SJSA1 (cell line): ENCODE measurements at places on chromosomes 3 and 15.

- no peak for DNase-seq
These were observed 202.6 kb upstream of the MCTP2 start for GRCh38 chr15:94028809-94029208.

DNA sequence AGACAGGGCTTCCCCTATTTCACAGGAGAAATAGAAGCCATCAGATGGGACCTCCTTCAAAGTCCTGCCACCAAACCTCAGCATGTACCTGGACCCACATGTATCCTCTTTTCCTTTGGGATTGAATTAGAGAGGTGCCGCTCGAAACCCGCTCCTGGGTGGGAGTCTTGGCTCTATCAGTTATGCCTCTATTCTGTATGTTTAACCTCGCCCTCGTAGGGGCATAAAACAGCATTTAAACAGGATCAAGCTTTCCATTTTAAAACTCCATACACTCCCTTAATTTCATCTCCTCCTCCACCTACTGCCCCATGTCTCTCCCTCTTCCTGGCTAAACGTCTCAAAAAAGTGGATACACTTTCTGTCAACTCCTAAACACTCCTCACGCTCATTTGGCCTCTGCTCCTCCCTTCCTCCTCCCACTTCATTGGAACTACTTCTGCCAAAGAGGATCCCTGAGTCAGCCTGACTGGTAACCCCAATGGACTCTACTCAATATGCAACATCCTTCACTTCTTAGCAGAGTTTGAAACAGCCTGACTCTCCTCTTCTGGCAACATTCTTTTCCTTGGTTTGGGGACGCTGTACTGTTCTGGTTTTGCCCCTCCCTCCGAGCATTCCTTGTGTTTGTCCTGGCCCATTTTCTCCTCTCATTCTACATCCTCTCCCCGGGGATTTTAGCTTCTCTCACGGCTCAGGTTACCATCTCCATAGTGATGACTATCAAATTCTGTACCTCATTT lies 23.0 kb upstream of the MUC20 start:
- peak; percentile 39 for DNase-seq

GRCh38 chr3:32089476-32089875 lies 16.9 kb upstream of the GPD1L start:
- DNase-seq = no peak

DNA sequence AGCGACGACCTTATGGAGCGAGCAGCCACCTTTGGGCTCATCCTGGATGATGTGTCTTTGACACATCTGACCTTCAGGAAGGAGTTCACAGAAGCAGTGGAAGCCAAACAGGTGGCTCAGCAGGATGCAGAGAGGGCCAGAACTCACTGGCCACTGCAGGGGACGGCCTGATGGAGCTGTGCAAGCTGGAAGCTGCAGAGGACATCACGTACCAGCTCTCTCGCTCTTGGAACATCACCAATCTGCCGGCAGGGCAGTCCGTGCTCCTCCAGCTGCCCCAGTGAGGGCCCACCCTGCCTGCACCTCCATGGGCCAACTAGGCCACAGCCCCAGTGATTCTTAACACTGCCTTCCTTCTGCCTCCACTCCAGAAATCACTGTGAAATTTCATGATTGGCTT lies 10.4 kb downstream of the NR1I2 start:
- no peak for DNase-seq

GRCh38 chr3:72505539-72506405 lies 342.5 kb downstream of the SHQ1 start:
- DNase-seq = no peak

DNA sequence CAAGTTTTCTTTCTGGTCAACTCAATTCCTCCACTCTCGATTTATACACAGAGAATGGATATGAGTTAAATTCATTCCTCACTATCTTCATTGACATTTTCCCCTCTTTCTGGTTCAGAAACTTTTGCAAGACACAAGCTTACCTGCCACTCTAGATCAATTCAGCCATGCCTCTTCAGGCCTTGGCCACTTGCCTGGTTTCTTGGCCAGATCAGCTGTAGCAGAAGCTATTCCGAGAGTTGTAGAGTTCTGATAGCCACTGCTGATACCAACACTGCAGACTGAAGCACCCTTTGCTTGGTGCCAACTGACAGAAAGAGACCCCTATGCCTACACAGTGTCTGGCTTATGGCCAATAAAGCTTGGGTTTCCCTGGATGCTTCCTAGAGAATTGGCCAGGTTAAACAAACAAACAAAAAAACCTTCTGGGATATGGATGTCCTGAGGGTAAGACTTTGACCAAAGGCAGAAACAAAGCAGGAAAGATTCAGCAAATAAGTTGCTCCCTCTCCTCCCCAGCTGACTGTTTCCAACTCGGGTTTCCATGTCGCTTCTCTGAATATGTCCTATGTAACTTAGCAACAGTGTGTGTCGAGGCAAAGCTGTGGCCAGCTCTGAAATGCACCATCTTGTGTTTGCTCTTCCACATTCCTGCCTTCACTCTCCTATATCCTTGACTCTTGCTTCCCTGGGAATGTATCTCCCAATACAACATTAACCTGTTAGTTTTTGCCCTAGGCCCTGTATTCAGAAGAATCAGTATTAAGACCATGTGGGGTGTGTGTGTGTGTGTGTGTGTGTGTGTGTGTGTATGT lies 521.6 kb downstream of the EPHA3 start:
- no peak for DNase-seq

- no peak for DNase-seq
These were observed 26.8 kb downstream of the CMC1 start for GRCh38 chr3:28267984-28268849.

- no peak for DNase-seq
These were observed 2.8 kb downstream of the LRRN1 start for GRCh38 chr3:3802046-3802445.

DNA sequence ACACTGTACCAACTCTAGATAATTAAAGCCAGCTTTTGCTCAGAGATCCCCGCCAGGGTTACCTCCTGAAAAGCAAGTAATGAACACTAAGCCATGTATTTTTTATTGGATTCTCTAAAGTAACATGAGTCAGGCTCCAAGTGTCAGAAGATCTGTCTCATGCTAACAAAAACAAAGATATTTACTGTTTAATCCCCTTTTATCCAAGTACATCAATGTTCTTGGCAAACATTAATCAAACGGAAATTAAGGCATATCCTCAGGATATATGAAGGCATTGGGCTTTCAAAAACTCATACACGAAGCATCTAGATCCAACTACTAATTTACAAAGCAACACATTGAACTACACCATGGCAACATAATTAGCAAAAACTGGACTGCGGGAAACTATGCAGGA lies 37.2 kb downstream of the MYO5A start:
- no peak for DNase-seq

GRCh38 chr3:98763076-98763475 lies at the start of gene ST3GAL6:
ST3GAL6 (plus strand) TSS chr3:98763340; CDS start chr3:98768441, 5,101 bp downstream.
- no peak for DNase-seq

DNA sequence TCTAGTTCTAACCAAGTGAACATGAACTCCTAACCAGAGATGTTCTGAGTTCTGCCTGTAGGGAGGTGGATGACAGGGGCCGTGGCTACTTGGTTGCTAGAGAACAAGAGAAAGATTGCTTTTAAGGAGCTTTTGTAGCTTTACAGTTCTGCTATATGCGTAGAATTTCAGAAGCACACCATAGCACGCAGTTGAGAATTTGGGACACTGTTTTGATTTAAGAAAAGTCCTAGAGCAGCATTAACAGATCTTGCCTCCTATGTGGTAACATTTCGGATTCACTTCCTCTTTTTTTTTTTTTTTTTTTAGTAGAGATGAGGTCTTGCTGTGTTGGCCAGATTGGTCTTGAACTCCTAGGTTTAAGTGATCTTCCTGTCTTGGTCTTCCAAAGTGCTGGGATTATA lies 181.7 kb downstream of the TCF12 start:
- DNase-seq = no peak

DNA sequence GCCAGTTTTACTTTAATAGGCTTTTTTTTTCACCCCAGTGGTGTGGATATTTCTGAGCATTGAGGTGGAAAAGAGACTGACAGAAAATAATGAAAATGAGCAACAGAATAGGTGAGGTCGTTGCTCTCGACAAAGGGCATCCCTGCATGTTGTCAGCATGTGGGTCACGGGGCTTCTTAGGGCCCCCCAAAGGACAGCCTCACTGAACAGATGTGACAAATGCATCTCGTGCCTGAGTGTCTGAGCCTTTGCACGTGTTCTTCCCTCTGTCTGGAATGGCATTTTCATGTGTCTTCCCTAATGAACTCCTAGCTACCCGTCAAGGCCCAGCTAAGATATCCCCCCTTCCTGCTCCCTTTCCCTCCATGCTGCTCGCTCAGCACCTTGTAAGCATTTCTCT lies 31.8 kb downstream of the FAH start:
- no peak for DNase-seq

DNA sequence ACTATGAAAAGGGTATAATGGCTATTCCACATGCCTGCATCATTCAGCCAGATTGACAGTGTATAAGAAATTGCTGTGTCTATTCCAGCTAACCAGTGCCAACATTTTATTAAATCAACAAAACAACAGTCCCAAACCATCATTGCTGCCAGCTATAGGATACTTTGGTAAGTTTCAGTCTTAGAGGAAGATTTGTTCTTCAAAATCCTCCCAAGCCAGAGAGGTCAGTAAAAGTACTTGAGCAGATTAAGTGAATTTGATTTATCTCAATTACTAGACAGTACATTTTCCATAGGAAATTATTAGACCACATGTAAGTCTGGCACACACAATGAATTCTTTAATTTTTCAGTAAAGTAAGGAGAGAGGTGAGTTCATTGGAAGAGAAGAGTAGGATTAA lies 50.7 kb downstream of the TFG start:
- DNase-seq = no peak

DNA sequence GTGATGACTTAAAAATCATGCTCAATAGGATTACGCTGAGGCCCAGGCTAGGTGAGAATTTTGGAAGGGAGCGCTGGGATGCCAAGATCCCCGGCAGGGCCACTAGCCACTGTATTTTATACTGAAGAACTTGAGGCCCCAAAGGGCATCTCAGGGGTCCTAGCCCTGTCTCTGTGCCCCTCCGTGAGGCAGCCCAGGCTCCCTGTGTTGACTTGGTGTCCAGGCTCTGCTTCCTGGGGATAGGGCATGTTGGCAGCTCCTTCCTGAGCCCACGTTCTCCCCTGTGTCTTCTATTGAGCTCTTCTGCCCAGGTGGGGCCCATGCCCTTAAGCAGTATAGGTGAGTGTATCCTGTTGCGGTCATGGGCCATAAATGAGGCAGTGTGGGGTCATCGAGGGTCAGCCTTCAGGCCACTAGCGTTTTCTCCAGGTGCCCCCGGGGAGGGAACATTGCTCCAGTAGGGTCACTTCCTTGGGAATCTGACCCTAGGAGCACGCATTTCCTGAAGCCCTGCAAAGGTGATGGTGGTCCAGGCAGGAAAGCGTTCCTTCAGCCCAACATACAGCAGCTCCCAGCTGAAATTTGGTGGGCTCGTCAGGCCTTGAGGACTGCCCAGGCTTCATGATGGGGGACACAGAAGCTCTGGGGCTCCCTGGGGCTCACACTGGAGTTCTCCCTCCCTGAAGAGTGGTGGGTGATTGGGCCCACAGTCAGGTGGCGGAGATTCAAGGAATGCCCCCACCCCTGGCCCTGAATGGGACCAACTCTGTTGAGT lies 189.4 kb downstream of the UBE3A start:
- no peak for DNase-seq

- DNase-seq = no peak
These were observed 60.0 kb downstream of the MAGEF1 start for GRCh38 chr3:184651904-184652303.

DNA sequence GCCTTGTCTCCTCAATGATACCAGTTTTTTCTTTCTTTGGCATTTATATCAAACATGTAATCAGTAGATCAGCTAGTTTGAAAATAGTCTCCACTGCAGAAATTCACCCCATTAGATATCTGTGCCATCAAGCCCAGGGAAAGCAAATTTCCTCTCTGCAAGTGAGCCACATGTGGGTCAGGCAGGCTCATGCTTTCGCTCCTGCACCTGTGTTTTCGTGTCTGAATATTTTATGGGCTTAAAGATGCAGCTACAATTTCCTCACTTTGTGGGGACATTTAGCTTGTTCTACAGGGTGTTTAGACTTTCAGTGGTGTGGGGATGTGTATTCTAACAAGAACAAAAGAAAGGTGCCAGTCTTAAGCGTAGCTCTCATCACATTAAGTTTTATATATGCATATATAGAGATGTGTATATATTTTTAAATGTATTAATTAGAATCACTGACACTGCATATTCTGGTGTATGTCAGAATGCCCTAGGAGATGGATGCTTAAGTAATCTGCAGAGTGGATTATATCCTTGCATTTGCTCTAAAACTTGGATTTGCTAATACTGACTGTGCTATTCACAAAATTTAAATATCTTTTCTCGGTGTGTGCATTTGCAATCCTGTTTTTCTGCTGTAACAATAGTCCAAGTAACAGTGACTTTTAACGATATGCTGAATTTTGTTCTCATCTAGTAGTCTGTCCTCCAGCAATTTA lies 372.6 kb downstream of the PTPRG start:
- DNase-seq = no peak

DNA sequence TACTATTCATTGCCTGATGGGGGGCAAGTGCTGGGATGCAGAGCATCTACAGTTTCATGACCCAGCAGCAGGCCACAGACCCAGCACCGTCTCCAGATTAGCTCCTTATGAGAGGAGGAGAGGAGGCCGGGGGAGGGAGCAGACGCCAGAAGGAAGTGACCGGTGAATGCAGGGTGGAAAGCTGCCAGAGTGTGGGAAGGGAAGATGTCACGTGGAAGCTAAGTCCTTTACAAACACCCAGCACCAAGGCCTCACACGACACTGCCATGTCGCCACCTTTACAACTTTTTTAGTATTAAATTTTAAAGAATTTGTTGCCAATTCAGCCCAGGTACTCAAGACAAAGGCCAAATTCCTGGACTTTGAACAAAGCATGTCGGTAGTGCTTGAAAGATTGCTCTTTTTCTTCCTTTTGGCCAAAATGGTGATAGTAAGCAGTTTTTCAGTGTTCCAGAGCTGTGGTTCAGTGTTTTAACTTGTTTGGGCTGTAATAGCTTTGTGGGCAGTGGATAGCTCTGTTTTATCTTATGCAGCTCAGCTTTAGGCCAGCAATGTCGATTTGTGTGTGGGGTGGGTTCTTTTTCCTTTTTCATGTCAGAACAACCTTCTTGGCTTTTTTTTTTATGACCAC lies 58.2 kb downstream of the ZBTB38 start:
- DNase-seq = no peak

DNA sequence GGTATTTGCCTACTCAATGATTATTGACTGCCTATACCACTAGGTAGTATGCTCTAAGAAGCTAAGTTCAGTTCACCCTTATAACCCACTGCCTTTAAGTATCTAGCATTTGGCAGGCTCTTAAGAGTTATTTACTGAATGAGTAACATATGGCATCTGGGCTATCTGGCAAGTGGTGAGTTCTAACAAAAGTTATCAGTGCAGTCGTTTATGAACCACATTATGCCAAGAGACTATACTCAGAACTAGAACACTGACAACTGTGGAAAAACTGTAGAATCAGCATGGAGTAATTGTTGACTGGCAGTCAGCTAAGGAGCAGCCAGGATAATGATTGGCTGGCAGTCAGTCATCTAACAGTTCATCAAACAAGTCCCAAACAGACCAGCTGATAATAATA lies 25.8 kb downstream of the RAF1 start:
- no peak for DNase-seq
